ENCODE measurements at places on chromosomes 12 and 14.

DNA sequence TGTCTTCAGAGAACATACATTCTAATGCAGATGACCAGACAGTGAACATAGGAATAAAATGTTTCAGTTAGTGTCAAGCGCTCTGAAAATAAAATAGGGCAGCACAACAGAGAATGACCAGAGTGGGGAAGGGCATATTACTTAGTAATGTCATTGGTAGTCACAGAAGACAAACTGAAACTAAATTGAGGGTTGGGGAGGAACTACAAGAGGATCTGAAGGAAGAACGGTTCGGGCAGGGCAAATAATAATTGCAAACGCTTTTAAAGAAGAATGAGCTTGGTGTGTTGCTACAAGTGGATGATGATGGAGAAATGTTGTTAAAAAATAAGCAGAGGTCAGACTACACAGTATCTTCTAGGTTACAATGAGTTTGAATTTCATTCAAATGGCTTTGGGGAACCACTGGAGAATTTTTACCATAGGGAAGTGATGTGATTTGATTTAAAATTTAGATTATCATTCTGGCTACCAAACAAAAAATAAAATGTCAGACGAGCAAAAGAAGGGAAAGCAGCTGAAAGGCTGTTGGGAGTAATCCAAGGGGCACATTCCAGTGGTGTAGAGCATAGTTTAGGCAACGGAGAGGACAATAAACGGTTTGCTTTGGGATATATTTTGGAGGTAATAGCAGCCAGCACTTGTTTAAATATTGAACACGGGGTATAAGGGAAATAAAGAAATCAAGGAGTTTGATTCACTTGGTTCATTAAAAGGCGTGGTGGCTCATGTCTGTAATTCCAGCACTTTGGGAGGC, 56.3 kb upstream of the SLC6A13 start:
- no peak for DNase-seq

- DNase-seq = no peak
Measured at GRCh38 chr12:111401167-111401605, 4.5 kb upstream of the SH2B3 start.

DNA sequence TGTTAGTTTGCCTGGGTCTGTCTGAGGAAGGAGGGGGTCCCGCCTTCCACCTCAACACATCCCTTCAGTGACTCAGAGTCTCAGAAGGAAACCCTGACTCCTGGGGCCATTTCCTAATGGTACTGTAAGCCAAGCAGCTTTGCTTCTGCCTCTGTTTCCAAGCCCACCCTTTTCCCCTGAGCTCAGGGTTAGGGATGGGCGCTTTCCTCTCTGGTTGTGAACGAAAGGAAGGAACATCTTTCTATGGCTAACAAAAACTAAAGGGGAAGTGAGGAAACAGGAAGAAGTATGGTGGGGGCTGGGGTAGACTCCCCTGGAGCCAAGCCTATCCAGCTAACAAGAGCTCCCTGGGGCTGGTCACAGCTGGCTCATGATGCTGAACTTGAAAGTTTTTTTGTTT, 11.6 kb upstream of the UNC119B start:
- no peak for DNase-seq

DNA sequence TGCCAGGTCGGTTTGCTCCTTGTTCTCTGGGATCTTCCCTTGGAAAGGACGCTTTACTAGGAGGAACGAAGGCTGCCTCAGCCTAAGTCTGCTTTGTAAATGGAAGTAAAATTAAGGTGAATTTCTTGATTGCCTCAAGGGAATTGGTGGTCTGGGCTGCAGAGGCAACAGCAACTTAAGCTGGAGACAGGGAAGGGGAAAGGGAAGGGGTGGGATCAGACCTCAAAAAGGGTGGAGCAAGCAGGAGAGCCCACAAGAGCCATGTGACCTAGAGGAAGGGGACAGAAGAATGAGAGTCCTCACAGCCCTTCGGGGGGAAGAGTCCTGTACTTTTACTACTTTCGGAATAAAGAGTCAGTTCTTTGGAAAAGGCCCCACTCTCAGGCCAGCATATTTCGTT, 147.9 kb downstream of the PPM1H start:
- DNase-seq = no peak

- peak; percentile 54 for DNase-seq
Measured at GRCh38 chr12:52351196-52352059, 15.9 kb downstream of the KRT85 start.

DNA sequence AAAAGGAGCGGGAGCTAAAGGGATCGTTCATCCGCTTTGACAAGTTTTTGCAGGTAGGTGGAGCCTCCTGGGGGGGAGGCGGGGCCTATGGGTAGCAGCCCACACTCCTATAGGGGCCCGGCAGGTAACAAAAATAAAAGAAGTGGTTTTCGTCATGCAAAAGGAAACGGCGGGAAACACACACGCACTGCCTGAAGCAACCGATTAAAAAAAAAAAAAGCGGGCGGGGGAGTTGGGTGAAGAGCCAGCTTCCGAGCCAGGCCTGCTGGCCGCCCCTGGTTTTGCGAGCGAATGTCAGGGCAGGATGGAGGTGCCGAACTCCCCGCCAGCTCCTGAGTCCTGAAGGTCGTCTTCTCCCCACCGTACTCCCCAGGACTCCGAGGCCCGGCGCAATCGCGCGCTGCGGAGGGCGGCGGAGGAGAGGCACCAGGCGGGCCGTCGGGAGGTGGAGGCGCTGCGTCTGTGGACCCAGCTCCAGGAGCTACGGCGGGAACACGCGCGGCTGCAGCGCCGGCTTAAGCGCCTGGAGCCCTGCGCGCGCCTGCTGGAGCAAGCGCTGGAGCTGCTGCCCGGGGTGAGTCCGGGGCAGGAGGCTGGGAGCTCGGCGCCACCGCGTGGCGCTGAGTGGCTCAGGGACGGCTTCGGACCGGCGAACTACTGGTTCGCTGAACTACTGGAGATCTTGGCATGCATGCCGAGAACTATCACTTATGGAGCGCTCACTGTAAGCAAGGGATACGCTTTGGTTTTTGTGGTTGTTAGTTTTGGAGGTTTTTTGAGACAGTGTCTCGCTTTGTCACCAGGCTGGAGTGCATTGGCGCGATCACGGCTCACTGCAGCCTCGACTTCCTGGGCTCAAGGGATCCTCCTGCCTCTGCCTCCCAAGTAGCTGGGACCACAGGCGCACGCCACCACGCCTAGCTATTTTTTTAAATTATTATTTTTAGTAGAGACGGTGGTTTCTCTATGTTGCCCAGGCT, 3.6 kb downstream of the CFAP73 start:
- DNase-seq = peak; percentile 45

DNA sequence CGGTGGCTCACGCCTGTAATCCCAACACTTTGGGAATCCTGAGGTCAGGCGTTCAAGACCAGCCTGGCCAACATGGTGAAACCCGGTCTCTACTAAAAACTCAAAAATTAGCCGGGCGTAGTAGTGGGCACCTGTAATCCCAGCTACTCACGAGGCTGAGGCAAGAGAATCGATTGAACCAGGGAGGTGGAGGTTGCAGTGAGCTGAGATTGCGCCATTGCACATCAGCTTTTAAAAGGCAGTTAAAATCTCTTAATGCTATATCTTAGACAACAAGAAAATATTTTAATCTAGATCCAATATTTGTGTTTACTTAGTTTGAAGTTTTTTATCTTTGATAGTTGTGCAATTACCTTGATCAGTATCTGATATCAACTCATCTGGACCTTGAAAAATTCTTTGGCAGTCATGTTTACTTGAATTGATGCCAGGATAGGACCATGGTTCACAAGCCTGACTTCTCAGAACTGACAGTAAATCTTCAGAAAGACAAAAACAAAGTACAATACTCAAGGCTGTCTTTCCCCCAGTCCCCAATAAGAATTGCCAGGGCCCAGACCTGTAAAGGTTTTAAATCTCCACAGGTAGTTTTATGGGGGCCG, 135.0 kb upstream of the AEBP2 start:
- DNase-seq = no peak

DNA sequence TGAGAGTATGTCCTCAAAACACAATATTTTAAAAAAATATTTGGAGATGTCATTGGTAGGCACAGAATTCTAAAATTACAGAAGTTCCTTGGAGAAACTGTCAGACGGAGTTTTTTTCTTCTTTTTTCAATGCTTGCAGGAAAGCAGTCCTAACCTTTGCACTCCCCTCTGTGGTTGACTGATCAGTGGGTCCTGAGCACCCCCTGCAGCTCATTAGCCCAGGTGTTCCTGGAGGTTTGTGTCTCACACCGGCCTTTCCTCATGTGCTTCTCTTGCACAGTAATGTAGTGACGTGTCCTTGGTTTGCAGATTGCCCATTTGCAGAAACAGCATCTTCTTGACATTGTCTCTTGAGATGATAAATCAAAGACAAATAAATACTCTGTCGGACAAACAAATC, 513.0 kb downstream of the TMEM121 start:
- no peak for DNase-seq

GRCh38 chr12:97173688-97174410, 266.8 kb downstream of the NEDD1 start:
- DNase-seq = no peak

DNA sequence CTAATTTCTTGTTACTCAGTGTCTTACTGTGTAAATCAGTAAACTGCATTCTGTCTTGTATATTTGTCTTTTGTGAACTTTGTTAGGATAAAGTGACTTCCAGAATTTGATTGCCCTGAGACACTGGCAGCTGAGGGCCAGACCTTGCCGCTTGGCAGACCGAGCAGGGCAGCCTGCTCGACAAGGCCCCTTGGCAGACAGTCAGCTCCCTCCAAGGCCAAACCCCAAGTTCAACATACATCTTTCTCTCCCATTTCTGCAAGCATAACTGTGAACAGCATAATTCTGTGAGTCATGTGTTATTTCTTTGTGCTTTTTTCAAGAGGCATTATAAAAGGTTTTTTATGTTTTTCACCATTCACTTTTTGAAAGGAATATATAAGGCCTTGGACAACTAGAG, 39.2 kb upstream of the BMAL2 start:
- no peak for DNase-seq

- no peak for DNase-seq
Measured at GRCh38 chr12:57210461-57210860, 6.1 kb upstream of the NXPH4 start.

DNA sequence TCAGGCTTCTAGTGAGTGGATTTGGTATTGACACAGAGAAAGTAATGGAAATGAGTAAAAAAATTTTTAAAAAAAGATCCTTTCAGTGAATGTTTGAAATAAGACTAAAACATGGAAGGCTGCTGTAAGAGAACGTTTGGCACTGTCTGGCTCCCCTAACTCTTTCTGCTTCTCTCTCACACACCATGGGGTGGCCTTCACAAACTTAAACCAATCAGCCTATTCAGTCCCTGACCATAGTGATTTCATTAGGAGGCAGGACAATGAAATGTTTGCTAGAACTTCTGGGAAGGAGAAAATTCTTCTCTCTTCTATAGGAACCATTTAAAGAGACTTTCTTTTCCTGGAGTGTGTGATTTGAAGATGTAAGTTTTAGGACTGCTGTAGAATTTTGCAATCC, 84.2 kb upstream of the GRIN2B start:
- DNase-seq = no peak

DNA sequence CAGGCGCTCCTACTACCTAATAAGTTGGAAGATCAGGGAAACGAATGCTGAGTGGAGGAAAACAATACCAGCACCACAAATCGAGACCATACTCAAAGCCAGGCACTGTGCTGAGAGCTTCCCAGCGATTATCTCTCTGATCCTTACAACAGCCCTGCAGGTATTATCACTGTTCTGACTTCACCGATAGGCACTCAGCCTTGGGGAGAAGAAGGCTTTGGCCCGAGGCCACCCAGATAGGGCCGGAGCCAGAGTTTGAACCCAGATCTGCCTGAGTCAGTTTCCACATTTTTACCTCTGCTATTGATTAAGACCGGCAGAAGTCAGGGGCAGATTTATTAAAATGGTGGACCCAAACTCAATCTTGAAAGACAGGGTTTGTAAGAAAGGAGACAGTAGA, 4.9 kb downstream of the SVOP start:
- DNase-seq = no peak

GRCh38 chr14:99522025-99522401, 40.8 kb downstream of the CCNK start:
- no peak for DNase-seq

Data from heart right ventricle (tissue), 16 donors.